A375 (cell line): ENCODE measurements at places on chromosomes 2 and 18. TPM values are rescaled to one million over a fixed set of nuclear protein-coding genes. Genes with fewer than 3 reads are reported as not detected.

ACKR3 gene
- not detected in 2 replicates for total RNA-seq

HJURP gene
- total RNA-seq = 32.4 and 43.8 TPM in 2 replicates

ELOA2 gene
- not detected in 2 replicates for total RNA-seq

CCDC138 gene
- total RNA-seq = 6.3 and 7.7 TPM in 2 replicates

MLPH gene
- total RNA-seq = 24.7 and 25.0 TPM in 2 replicates

NT5DC4 gene
- not detected in 2 replicates for total RNA-seq

NEURL3 gene
- total RNA-seq = 0.11 and 0.19 TPM in 2 replicates

SP140 gene
- 0.32 TPM in 1 of 2 replicates, not detected in the other for total RNA-seq

AGXT gene
- not detected in 2 replicates for total RNA-seq

PSTPIP2 gene
- not detected in 2 replicates for total RNA-seq

CCDC121 gene
- total RNA-seq = 1.8 and 3.5 TPM in 2 replicates

PTPN2 gene
- total RNA-seq = 26.5 and 27.2 TPM in 2 replicates

NPHP1 gene
- total RNA-seq = 3.7 and 5.7 TPM in 2 replicates

CPO gene
- total RNA-seq = not detected in 2 replicates

GRB14 gene
- total RNA-seq = 0.45 and 0.53 TPM in 2 replicates

DOCK10 gene
- 5.6 and 6.6 TPM in 2 replicates for total RNA-seq

SERPINB7 gene
- 2.8 and 4.8 TPM in 2 replicates for total RNA-seq

TRMT61B gene
- 14.0 and 14.6 TPM in 2 replicates for total RNA-seq

RAB12 gene
- 34.5 and 38.8 TPM in 2 replicates for total RNA-seq

DSC3 gene
- total RNA-seq = 2.6 and 3.1 TPM in 2 replicates

SLC4A3 gene
- total RNA-seq = 6.8 and 9.2 TPM in 2 replicates

ANKRD62 gene
- total RNA-seq = not detected in 2 replicates

TUBA3E gene
- not detected in 2 replicates for total RNA-seq

SLC4A5 gene
- total RNA-seq = 0.16 TPM in 1 of 2 replicates, not detected in the other

SERPINB10 gene
- total RNA-seq = not detected in 2 replicates

SNTG2 gene
- total RNA-seq = not detected in 2 replicates

MRPL44 gene
- 21.1 and 21.6 TPM in 2 replicates for total RNA-seq

MC4R gene
- 0.23 TPM in 1 of 2 replicates, not detected in the other for total RNA-seq

EGR4 gene
- 0.05 TPM in 1 of 2 replicates, not detected in the other for total RNA-seq

ITPRIPL1 gene
- total RNA-seq = 10.1 and 11.2 TPM in 2 replicates

BMP10 gene
- total RNA-seq = not detected in 2 replicates

MAP3K20 gene
- total RNA-seq = 12.8 and 13.8 TPM in 2 replicates

NXPH2 gene
- total RNA-seq = 0.42 TPM in 1 of 2 replicates, not detected in the other

MYOM1 gene
- total RNA-seq = 0.08 and 0.41 TPM in 2 replicates

ASPRV1 gene
- 0.34 and 0.61 TPM in 2 replicates for total RNA-seq

TNFAIP6 gene
- total RNA-seq = 0.16 TPM in 1 of 2 replicates, not detected in the other

SLC19A3 gene
- total RNA-seq = 0.68 and 1.1 TPM in 2 replicates

CHST9 gene
- total RNA-seq = 0.05 and 0.19 TPM in 2 replicates

EPB41L5 gene
- 2.4 and 2.5 TPM in 2 replicates for total RNA-seq

CD28 gene
- 0.19 and 0.80 TPM in 2 replicates for total RNA-seq

PID1 gene
- 0.45 and 0.72 TPM in 2 replicates for total RNA-seq

ANKRD30B gene
- 0.23 and 1.4 TPM in 2 replicates for total RNA-seq
